ENCODE measurements at places on chromosomes 1 and 21.

DNA sequence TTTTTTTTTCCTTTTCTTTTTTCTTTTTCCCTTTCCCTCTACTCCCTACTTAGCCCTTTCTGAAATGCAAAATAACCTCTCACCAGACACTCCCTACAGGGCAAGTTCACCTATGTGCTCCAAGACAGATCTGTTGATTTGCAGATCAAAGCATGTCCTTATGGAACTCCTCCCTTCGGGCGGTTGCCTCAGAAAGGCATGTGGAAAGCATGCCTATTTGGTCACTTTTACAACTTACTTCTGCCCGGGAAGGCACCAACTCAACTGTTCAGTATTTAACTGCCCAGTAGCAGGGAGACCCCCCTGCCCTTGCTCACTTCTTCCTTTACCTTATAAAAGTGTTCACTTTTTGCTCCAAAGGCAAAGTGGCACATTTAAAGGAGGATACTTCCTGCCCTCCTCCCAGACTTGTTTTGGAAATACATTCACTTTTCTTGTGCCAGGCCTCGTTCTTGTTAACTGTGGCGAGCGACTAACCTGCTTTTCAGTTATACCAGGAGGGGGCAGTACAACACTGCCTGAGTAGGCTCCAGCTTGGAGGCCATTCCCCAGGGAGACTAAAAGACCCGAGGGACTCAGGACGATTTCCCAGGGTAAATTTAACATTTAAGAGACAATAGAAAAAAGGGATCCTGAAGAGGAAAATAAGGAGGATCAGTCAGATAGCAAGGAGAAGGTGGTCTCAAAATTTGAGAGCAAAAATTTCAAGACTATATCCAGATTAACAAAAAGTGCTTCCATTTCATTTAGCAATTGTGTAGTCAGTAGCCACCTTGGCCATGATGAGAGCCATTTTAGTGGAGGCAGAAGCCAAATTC lies 12.3 kb upstream of the SLAMF7 start:
- DNase-seq, result peak; percentile 86

DNA sequence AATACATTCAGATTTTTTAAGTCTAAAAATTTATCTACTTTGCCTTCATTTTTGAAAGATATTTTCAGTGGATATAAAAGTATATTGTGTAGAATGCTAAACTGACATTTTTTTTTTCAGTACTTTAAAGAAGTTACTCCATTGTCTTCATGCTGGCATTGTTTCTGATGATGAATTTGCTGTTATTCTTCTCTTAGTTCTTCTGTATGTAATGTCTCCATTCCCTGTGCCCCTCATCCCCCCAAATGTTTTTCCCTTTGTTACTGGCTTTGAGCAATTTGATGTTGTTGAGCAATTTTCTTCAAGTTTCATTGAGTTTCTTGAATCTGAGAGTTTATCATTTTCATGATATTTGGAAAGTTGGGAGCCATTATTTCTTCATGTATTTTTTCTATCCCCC lies 20.8 kb upstream of the VANGL1 start:
- DNase-seq, result no peak

GRCh38 chr1:154750681-154751665 lies 119.1 kb downstream of the KCNN3 start:
- DNase-seq, result no peak

DNA sequence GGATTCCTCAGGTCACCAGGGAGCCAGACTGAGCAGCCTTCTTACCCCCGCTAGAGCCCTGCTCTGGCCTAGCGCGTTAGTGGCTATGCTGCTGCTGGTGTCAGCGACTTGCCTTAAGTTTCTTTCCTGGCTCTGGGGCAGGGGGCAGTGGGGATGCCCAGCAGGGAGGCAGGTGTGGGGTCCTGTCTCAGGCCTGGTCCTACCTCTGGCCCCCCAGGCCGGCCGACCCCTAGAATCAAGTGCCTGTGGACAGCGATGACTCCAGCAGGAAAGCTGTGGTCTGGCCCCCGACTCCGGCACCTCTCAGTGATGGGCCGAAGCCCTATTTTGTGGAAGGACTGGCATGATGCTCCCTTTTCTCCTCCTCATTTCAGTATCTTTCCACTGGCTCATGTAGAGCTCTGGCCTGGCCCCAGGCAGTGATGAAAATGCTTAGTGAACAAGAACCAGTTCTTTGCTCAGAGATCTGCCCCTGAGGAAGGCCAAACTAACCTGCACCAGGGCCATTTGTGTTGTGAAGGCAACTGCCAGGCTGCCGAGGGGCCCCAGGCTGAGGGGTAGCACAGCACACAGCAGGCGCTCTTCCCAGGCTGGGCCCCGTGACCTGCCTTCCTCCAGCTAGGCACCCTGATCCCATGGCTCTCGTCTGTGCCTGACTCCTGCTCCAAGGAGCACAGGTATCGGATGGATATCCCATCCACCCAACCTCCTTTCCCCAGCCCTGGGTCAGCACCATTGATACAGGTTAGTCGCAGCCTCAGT lies 23.7 kb downstream of the MRPL37 start:
- no peak for DNase-seq

DNA sequence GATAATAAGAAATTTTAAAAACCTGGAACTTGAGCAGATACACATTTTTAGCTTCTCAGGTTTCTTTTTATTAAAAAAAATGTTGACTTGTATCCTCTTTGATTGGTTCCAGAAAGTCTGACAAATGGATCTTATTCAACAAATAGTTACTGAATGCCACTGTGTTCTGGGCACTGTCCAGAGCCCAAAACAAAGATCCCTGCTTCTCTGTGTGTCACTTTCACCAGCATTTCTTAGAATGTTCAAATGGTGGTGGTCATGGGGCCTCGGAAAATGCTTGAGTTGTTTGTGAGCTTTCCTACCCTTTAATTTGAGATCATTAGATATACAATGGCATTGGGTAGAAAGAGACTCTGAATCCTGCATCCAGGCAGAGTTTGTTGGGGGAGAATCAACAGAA lies 19.9 kb downstream of the ACTN2 start:
- no peak for DNase-seq

- DNase-seq, result no peak
Observed at GRCh38 chr1:1092894-1093609, 18.9 kb upstream of the RNF223 start.

- DNase-seq, result no peak
Observed at GRCh38 chr1:155933591-155934096, 569 bp downstream of the KHDC4 start.

DNA sequence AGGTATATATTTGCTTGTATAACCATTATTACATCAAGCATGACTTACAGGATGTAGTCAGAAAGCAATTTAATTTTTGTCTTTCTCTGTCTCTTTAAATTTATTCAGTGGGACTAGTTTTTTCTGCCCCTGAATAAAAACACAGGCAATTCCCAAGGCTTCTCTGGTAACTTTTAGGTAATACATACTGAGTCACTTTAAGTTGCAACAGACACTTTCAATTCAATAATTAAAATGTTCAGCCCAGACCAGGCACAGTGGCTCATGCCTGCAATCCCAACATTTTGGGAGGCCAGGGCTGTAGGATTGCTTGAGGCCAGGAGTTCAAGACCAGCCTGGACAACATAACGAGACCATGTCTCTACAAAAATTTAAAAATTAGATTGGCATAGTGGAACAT lies 12.3 kb downstream of the SLC44A3 start:
- no peak for DNase-seq

- DNase-seq, result no peak
Observed at GRCh38 chr1:230972855-230973271, 5.8 kb downstream of the TTC13 start.

- DNase-seq, result no peak
Observed at GRCh38 chr1:162722036-162722435, 68.5 kb upstream of the HSD17B7 start.

GRCh38 chr1:91701472-91701869 lies 184.5 kb downstream of the TGFBR3 start:
- no peak for DNase-seq

GRCh38 chr21:42698733-42699132 lies 45.3 kb downstream of the PDE9A start:
- no peak for DNase-seq

GRCh38 chr21:38295997-38296764 lies 39.4 kb downstream of the KCNJ15 start:
- no peak for DNase-seq

DNA sequence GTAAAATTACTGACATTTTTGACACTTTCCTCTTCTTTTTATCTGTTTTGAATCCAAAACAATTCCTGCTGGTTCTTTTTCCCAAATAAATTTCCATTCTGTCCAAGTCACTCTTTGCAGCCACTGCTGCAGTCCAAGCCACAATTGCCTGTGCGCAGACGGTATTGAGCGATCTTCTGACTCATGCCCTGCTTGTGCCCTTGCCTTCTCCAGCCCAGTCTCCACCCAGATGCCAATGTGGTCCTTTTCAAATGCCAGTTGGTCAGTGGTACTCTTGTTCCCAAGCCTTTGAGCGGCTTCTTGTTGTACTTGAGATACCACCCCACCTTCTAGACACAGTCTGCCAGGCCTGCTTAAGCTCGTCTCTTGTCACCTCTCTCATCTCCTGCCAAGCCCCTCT lies 78.9 kb downstream of the CAMTA1 start:
- no peak for DNase-seq

- peak; percentile 46 for DNase-seq
Observed at GRCh38 chr1:28104866-28105467, 16.6 kb upstream of the EYA3 start.

- peak; percentile 53 for DNase-seq
Observed at GRCh38 chr1:16440131-16440469, 424 bp upstream of the NECAP2 start.
